ENCODE measurements at places on chromosomes 4 and X.

DNA sequence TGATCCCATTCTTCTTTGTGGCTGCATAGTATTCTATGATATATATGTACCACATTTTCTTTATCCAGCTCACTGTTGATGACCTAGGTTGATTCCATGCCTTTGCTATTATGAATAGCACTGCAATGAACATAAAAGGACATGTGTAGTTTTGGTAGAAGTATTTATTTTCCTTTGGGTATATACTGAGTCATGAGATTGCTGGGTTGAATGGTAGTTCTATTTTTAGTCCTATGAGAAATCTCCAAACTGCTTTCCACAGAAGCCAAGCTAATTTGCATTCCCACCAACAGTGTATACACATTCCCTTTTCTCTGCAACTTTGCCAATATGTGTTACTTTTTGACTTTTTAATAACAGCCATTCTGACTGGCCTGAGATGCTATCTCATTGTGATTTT, 278.3 kb downstream of the PCDH18 start:
- peak; percentile 79 for DNase-seq

DNA sequence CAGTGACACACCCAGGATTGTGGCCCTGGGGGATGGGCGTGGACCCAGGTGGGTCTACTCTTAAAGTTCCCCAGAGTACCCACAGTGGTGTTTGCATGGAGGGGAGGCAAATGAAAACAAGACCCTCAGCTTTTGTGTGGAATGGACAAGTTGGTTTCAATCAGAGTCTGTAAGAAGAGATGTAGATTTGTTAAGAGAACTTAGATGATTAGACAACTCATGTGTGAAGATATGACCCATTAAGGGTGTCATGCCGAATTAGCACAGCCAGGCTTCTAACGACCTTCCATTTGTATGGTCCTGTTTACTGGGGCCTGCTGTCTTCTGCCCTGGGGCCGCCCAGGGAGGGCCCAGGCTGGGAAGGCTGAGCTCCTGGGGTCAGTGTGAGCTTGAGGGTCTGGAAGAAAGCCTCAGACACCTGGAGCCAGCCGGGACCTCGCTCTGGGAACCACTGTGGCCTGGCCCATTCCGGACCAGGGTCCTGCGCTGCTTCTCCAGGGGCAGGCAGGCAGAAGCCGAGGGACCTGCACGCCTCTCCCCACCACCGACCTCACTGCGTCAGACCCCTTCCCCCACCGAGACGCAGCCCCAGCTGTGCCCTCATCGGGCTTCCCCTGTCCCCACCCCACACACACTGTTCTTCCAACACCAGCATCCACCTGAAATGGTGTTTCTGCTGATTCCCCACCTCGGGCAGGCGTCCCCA, 20.4 kb downstream of the UVSSA start:
- no peak for DNase-seq

DNA sequence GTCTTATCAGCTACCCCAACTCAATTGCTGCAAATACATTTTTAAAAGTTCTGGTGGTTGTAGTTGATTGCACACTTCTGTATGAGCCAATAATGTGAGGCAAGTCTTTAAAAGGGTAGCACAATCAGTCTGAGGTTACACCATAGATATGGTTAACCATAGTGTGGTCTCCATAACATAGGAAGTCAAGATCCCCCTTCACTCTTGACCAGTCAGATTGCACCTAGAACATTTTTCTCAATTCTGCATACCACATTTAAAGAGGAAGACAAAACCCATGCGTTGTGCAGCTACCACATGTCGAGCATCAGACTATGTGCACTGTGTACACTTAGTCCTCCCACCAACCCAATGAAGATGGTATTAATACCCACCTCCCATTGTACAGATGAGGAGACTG, 26.5 kb upstream of the CYBB start:
- no peak for DNase-seq

GRCh38 chr4:101348367-101348827, 1.1 kb upstream of the PPP3CA start:
- DNase-seq, result peak; percentile 30

DNA sequence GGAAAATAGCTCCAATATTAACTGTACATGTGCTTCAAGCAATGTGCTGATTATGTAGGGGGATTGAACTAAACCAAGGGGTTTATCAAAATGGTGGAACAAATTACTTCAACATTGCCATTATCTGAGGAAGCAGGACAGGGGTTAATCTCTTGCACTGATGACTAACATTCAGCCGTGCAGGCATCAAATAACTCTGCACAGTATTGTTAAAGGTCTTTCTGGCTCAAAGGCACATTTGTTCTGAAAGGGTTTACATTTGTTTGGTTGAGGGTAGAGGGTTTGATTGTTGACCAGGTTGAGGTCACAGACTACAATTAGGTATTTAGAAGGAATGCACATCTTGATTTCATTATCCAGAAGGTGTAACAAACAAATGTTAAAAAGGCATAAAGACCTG, 32.2 kb upstream of the CCSER1 start:
- no peak for DNase-seq

GRCh38 chrX:49041744-49042580, 1.2 kb downstream of the TFE3 start:
- DNase-seq, result peak; percentile 44

DNA sequence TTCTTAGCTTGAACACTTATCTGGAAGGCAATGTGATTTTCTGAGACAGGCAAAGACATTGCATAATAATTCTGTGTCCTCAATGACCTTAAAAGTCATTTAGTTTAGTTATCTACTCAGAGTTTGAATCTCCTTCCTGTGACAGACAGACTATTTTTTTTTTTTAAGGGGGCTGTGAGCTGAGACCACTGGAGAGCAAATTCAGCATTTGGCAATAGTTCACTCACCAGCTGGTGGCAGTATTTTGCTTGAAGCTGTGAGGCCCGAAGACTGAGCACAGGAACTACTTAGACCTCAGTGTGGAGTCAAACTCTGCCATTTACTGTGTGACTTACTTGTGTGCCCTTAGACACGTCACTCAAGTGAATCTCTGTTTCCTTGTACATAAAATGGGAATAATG, 22.9 kb upstream of the CPE start:
- peak; percentile 37 for DNase-seq

DNA sequence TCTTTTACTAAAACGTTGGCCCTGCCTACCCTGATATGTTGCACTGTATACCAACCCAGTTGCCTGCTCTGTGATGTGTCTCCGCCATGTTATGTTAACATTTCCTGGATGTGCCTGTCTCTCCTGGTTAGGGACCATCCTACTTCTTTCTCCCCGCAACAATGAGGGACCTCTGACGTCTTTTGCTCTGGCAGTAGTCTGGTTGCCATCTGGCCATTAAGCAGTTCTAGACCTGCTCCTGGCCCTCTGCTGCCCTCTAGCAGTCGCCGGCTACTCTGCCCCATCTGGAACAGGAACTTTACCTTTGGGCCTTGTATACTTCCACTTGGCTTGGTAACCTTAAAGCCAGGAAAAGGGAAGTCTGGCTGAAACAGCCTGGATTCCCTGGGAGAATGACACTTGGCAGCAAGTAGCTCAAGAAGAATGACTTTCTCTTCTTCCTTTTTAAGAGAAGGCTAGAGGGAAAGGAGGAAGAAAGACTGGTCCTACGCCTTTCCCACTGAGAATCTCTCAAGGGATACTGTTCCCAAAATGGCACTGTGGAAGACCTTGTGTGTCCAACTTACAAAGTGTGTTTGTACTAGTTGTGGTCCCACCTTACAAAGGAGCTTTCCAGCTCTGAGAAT, 63.5 kb downstream of the GPC3 start:
- DNase-seq, result no peak

DNA sequence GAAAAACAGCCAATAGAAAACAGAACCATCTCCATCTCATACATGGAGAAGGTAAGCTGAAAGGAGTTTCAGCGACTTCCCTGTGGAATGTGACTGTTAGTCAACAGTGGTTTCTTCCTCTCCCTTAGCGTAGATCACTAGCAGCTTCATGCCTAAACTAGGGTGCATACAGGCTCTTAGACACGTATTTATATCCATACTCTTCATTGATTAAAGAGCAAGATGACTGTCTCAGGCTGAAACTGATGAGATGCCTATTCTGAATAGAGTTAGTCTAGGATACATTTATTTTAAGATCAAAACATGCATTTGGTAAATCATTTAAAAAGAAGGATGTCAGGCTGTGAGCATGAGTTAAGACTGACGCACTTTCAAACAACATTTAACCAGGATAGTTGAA, 423.3 kb downstream of the ARHGAP24 start:
- no peak for DNase-seq

GRCh38 chrX:39484159-39485068, 613.3 kb downstream of the BCOR start:
- DNase-seq, result no peak

DNA sequence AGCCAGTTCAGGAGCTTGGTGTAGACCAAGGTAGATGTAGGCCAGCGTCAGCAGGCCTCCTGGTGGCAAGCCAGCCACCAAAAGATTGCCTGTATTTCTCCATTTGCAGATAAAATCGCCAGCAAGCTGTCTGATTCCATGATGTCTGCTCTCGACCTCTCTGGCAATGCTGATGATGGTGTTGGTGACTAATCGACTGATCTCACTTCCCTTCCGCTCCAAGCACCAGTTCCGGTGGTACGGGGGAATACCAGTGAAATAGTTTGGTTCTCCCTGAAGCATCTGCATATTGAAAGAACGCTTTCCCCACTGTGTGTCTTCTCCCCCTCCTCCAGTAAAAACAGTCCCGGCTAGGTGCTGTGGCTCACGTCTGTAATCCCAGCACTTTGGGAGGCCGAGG, 30.4 kb downstream of the GNL3L start:
- no peak for DNase-seq

GRCh38 chr4:14289708-14290107, 662.2 kb upstream of the BOD1L1 start:
- no peak for DNase-seq

DNA sequence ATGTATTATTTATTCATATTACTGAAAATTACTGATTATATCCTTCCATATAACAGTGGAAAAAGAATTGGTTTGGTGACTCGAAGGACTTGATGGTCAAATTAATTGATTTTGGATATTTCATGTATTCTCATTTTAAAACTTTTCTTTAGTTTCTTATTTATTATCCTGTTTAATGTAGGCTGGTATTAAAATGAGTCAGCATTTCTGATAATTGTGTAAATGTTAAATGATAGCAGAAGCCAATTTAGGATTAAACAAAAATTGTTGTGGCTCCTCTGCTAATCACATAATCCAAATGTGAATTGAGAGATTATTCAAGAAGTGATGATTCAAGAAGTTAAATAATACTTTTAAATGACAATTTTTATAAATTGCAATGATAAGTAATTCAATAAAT, 38.7 kb downstream of the PDLIM5 start:
- no peak for DNase-seq

All from fibroblast of gingiva (primary cell).